ENCODE measurements at places on chromosomes 4 and X.

GRCh38 chr4:107850438-107850837 lies 25.7 kb downstream of the SGMS2 start:
- DNase-seq: no peak

DNA sequence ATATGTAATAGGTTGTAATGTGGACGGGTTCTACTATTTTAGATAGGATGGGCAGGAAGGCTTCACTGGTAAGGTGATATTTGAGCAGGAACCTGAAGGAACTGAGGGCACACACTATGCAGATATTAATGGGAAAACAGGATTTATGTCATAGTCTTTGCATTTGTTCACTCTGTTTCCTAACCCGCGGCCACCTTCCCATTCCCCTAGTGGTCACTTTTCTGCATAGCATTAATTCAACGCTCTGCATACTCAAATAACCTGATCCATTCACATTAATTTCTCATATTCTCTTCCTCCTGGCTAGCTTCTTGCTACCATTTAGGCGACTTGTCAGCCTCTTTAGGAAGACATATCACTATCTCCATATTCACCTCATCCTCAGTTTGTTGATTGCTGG lies 61.5 kb downstream of the GSPT2 start:
- no peak for DNase-seq

GRCh38 chr4:177483271-177483670 lies 41.0 kb upstream of the AGA start:
- DNase-seq: no peak

GRCh38 chrX:54181202-54181953 lies 1.7 kb downstream of the FAM120C start:
- peak; percentile 28 for DNase-seq

GRCh38 chrX:1853916-1854315 lies 239.1 kb downstream of the ASMT start:
- DNase-seq: no peak

- DNase-seq: no peak
Measured at GRCh38 chr4:78870056-78870455, 69.2 kb downstream of the PAQR3 start.

- DNase-seq: no peak
Measured at GRCh38 chr4:16021804-16022560, 59.0 kb upstream of the FGFBP2 start.

DNA sequence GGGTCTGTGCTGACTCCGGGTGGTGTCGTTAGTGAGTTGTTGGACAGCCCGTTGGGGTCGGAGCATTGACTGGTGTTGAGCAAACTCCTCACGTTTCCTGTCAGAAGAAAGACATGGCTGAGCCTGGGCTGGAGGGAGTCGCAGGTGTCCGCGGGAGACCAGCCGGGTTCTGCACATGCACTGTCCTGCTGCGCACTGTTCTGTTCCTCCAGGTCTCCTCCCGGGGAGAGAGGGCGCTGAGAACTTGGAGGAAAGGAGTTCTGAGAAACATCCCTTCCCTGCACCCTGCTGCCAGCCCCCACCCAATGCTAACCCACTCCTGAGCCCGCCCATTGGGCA lies 1.1 kb downstream of the ZNF141 start:
- DNase-seq: peak; percentile 6

DNA sequence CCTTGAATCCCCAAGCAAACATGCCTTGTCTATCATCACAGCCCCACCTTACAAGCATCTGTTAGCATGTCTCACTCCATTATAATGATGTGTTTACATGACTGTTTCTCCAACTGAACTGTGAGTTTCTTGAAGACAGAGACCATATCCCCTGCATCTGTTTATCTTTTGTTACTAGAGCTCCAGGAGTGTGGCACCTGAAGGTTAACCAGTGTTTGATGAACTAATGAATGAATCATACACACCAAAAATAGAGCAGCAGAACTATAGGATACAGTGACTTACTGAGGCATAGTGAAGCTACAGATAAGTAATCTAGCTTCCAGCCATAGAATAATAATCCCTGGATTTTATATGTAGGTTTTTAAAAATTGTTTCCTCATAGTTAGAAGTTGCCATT lies 331.0 kb downstream of the PCDH7 start:
- peak; percentile 27 for DNase-seq

GRCh38 chr4:18422685-18423084 lies 401.1 kb upstream of the LCORL start:
- DNase-seq: no peak

- no peak for DNase-seq
Measured at GRCh38 chr4:72975488-72975784, 94.1 kb downstream of the COX18 start.

GRCh38 chr4:94338681-94339351 lies 3.8 kb downstream of the HPGDS start:
- no peak for DNase-seq

- DNase-seq: no peak
Measured at GRCh38 chrX:80751456-80751855, 58.2 kb downstream of the BRWD3 start.

- DNase-seq: no peak
Measured at GRCh38 chr4:181559637-181560036, 683.6 kb upstream of the TENM3 start.

DNA sequence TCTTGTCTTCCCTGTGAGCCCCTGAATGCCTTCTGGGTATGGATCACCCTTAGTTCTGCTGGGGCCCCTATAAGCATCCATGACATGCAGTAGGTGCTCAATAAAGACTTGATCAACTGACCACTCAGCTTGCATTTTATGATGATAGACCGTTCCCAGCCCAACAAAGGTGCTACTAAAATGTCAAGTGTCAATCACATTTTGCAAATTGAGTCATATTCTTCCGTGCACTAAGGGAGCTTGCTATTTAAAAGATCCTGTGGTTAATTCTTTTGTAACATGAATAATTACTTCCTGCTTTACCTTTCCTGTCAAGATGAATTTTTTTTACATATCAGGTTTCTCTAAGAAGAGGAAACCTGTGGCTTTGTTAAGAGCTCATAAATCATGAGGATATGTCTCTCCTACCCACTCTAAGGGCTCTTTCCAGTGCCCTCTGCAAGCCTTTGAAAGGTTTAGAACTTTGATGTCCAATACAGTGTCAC lies 47.6 kb downstream of the SH3KBP1 start:
- DNase-seq: no peak

DNA sequence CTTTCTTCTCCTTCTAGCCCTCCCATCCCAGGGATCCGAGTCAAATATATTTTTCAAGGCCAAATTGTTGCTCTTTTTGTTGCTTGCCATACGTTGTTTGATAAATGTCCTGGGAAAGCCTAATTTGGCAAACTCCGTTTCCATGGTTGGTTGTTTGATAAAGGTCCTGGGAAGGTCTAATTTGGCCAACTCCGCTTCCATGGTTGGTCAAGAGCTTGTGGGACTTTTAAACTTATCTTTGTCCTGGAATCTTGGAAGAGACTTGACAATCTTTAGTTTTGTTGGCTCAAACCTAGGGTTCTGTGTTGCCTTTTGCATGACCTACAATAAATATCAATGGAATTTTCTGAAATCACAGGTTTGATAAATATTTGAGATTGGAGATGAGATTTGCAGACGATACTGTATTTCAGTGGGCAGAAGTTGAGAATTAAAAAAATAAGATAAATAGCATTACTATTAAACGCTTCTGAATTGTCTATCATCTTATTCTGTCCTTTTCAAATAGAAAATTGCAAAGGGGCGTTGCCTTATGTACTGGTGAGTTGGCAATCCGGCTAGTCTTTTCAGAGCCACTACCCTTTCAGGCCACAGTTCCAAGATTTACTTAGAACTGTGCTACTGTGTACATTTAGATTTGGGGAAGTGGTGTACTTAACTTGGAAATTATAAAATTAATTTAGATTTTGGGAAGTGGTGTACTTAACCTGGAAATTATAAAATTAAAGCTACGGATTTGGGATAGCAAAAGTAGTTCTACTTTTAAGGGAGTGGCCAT lies 804 bp downstream of the OSTC start:
- peak; percentile 68 for DNase-seq

DNA sequence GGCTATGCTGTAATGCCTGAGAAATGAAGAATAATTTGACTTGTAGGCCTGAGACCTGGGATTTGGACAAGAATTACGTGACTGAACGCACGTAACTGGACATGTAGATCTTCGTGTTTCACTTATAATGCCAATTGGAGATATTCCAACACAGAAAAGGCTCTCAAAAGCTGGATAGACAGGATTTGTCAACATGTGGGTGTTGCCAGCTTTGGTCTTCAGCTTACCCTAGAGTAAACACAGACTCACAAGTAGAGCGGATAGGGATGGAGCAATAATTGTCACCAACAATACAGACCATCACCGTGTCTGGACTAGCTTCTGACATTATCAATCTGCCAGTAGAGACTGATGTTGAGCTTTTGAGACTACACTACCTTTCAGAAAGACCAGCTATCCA lies 1511.0 kb upstream of the ADGRL3 start:
- no peak for DNase-seq

DNA sequence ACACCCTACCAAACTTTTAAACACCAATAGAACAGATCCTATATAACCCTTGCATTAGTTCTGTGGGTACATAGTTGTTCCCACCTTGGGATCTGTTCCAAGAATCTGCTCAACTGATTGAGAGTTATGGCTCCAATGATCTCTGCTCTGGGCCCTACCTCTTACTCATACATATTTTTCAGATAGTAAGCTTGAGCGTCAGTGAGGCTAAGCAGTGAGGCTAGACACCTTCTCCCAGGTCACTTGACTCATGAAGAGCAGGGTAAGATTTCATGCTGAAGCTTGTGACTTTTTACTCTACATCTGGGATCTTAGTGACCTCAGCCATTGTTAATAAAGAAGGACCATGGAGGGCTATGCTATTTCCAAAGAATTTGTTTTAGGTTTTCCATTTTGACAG lies 23.1 kb upstream of the TNIP3 start:
- DNase-seq: no peak

- no peak for DNase-seq
Measured at GRCh38 chrX:4588056-4588455, 874.6 kb upstream of the PRKX start.

DNA sequence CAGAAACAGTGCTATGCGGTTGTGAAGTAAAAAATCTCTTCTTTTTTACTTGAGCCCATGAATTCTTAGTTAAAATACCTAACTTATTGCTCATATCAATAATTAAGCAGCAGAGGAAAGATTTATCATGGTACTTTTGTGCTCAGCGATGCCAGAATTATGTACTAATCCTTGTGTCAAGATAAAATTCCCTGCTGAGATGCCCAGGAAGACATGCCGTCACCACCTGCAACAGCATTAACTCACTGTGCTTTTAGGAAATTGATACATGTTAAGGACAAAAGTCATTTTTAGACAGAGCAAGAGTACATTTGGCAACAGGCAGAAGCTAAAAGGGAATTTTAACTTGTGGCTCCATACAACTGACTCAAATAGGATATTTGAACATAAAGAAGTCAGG lies 138.9 kb downstream of the NPNT start:
- DNase-seq: peak; percentile 46

GRCh38 chrX:102517326-102517725 lies 787 bp upstream of the TMSB15A start:
- DNase-seq: peak; percentile 1

- no peak for DNase-seq
Measured at GRCh38 chrX:115595049-115595448, 34.1 kb downstream of the PLS3 start.

DNA sequence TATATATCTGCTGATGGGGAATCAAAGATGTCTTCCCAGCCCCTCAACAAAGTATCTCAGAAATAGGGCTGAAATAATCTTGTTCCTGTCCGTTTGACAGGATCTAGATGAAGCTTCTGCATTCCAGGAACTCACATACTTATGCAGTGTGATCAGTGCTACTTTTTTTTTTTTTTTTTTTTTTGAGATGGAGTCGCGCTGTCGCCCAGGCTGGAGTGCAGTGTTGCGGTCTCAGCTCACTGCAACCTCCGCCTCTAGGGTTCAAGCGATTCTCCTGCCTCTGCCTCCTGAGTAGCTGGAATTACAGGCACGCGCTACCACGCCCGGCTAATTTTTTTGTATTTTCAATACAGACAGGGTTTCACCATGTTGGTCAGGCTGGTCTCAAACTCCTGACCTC lies 36.4 kb downstream of the DHX15 start:
- no peak for DNase-seq

DNA sequence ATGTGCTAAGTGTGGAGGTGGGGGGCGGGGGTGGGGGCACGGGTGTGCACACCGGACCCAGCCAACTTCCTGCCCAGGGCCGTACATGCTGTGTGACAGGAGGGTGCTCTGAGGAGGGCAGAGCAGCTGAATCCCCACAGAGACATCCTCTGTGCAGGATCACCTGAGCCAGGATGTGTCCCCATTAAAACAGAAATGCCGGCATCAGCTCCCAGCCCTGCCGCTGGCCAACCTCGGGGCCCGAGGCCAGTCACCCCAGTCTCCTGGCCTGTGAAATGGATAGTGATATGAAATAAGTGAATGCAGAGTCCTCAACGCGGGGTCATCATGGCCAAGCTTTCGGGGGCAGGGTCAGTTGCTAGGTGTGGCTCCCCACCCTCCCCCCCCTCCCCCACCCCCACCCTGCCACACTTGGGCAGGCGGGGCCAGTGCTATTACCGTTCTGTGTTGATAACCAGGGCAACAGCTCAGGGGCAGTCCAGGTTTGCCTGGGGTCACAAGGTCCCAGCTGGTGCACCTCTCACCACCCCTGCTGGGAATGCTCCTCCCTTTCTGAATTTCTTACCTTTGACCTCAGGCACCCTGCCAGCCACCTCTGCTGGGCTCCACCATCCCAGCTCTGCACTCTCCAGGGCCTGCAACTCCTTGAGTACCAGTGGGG lies 227.2 kb upstream of the PSAPL1 start:
- DNase-seq: no peak

- DNase-seq: peak; percentile 86
Measured at GRCh38 chr4:80202190-80202711, 4.9 kb downstream of the PRDM8 start.

DNA sequence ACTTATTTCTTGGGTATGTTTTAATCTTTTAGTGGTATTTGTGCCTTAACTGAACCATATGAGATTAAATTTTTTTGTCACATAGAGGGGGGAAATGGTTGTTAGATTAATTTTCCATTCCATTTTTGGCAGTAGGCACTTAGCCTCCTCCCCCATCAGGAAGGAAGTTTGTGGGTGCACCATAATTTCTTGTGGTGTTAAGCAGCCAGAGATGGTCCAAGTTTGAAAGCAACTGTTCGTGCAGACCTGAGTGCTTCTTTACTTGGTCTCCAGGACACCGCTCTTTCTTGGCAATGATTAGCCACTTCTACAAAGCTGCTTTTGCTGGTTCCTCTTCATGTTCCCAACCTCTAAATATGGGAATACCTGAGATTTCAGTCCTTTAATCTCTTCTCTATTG lies 92.7 kb upstream of the RPL34 start:
- no peak for DNase-seq

- DNase-seq: peak; percentile 21
Measured at GRCh38 chr4:159206427-159206871, 103.6 kb downstream of the RAPGEF2 start.

DNA sequence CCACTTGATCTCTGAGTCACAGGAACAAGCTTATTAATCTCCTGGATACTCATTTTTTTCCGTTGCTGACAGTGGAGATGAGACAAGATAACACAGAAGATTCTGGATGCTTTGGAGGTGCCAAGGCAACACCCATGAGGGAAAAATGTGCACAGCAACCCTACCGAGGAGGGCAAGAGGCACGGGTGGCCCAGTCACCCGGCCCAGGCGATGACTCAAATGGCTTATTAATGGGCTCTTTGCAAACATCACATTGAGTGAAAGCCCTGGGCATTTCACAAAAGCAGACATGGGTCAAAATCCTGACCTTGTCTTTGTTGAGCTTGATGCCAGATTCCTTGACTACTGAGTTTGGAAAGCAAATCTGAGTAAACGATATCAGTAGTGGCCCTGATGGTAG lies 315.1 kb downstream of the STK32B start:
- peak; percentile 82 for DNase-seq
